ENCODE measurements at places on chromosomes 5 and 9.

GRCh38 chr9:117714282-117714681 is 10.1 kb downstream of the TLR4 start:
- no peak for DNase-seq

- DNase-seq = peak; percentile 79
Observed at GRCh38 chr9:132669698-132670456, at the start of gene DDX31. Gene DDX31, minus strand, starts transcription at chr9:132669983. Its CDS starts 49 bp downstream, at chr9:132669934.

DNA sequence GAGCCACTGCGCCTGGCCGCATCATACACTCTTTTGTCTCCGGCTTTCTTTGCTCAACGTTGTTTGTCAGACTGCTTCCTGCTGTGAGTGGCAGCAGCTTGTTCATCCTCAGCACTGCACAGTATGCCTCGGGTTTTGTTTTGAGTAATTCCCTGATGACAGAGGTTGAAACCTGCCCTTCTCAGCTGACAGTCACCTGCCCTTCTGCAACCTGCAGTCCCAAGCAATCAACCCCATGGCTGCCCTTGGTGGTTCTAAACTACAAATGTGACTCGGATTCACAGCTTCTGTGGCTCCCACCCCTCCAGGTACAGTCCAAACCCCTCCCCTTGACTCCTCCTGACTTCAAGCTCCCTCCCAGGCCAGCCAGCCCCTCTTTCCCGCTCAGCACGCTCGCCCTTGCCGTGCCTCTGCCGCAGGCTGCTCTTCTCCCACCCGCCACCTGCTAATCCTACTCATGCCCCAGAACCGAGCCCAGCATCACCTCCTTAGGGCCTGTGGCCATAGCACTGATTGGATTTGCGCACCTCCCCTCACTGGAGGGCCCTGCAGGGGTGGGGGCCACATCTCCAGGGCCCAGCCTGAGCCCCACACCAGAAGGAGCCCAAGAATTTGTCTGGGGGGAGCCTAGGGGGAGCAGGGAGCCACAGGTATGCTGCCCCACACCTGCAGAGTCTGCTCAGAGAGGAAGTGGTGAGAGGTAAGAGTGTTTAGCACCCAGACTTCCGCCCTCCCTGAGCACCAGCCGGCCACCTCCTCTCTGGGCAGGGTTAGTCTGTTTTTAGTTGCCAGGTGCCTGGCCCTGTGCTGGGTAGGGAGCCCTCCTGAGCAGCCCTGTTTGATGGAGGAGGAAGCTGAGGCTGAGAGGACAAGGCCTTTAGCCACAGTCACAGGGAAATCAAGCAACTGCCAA is 10.1 kb downstream of the EEIG1 start:
- no peak for DNase-seq

DNA sequence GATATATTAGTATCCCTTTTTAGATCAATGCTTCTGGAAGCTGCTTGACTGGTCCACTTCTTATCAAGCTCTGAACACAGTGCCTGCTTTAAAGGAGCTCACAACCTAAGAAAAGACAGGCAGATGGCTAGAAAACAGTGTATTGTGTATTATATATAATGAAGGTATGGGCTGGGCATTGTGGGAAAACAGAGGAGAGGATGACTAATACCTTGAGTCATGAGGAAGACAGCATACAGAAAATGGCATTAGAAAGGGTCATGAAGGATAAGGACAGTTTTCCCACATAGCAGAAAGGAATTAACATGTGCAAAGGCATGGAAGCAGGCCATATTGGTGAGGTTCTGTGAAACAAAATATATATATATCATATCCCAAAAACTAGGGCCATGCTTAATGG is 309.6 kb downstream of the MLLT3 start:
- DNase-seq = no peak

- DNase-seq = no peak
Observed at GRCh38 chr5:81755320-81755719, 4.4 kb upstream of the SSBP2 start.
